ENCODE measurements at places on chromosomes 4 and X.
A peak's percentile ranks its signal among the peaks of the same experiment; 100 is the strongest.

DNA sequence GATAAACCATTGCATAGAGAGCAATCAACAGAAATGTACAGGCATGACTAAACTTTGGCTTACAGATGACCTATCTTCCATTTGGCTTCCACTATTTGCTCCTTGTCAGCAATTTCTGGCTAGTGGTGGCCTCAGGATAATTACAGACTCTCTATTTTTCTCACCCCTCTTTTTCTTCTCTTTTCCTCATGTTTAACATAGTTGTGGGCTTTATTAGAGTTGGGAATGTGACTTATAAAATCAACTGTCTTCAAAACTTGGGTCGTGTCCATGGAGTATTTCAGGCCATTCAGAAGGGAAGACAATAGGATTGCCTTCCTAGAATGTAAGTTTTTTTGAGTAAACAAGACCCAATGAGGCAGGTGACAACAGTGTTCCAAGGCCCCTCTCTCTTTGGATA lies 236.2 kb downstream of the FRAS1 start:
- DNase-seq = no peak

DNA sequence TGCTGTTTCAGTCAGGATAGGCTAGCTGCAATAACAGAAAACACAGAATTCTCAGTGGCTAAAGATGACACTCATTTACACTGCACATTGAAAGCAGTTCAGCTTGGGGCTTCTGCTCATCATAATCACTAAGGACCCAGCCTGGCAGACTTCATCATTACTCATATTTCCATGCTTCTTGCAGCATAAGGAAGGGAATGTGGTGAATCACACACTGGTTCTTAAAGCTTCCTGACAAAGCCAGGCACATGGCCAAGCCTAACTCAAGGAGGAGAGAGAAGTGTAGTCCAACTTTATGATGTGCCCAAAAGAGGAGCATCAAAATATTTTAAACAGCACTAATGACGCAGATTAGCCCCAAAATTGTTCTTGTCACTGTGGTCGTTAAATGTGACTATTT lies 186.5 kb downstream of the BANK1 start:
- no peak for DNase-seq

DNA sequence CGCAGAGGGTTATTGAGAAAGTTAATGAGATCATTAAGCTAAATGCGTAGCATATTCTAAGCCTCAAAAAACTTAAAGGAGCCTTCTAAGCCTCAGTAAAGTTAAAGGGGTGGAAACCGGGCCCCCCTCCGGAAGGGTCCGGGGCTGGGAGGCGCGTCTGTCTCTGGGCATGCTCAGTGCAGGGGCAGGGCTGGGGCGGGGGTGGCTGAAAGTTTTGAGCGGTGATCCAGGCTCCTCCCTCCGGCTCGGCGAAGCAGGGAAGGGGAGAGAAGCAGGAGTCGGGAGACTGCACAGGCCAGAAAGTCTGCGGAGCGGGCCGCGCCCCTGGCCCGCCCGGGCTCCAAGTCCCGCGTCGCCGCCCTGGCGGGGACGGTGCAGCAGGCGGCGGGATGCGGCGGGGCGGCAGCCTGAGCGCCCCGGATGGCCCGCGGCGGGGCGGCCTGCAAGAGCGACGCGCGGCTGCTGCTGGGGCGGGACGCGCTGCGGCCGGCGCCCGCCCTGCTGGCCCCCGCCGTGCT lies at the start of gene EVC:
Gene EVC, plus strand, starts transcription at position 241 of the 518 bp plus-strand sequence. Its CDS starts 180 bp downstream, at position 421.
- DNase-seq = peak; percentile 69

DNA sequence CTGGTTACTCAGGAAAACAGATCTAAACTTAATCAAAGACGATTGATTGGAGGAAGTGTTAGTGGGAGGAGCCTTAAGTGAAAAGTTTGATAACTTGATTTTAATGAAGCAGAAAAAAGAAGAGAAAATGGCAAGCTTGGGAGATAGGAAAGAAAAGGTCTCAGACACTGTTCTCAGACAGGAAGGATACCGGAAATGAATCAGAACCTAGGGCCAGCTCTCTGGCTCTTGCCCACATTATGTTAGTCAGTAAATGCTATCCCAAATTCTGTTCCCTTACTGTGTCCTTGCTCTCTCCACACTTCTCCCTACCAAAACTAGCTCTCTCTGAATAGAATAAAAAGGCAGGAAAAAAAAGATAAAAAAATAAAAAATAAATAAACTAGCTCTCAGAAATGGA lies 48.6 kb upstream of the TMEM164 start:
- DNase-seq = no peak

DNA sequence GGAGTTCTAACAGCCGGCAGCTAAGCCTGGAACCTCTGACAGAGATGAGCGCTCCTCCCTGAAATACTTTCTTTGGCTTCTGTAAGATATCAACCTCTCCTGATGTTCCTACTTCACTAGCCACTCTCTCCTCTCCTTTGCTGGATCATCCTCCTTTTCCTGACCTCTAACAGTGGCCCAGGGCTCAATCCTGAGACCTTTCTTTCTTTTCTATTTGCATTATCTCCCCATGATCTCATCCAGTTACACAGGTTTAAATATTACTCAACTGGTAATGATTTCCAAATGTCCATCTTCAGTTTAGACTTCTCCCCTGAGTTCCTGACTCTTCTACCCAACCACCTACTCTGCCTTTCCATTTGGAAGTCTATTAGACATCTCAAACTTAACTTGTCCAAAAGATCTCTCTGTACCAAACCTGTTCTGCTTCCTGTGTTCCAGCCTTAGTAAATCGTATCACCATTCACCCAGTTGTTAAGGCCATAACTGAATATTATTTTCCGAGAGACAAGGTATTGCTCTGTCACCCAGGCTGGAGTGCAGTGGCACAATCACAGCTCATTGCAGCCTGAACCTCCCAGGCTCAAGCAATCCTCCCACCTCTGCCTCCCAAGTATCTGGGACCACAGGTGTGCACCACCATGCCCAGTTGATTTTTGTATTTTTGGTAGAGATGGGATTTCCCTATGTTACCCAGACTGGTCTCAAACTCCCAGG lies 41.1 kb downstream of the RFC1 start:
- DNase-seq = no peak

DNA sequence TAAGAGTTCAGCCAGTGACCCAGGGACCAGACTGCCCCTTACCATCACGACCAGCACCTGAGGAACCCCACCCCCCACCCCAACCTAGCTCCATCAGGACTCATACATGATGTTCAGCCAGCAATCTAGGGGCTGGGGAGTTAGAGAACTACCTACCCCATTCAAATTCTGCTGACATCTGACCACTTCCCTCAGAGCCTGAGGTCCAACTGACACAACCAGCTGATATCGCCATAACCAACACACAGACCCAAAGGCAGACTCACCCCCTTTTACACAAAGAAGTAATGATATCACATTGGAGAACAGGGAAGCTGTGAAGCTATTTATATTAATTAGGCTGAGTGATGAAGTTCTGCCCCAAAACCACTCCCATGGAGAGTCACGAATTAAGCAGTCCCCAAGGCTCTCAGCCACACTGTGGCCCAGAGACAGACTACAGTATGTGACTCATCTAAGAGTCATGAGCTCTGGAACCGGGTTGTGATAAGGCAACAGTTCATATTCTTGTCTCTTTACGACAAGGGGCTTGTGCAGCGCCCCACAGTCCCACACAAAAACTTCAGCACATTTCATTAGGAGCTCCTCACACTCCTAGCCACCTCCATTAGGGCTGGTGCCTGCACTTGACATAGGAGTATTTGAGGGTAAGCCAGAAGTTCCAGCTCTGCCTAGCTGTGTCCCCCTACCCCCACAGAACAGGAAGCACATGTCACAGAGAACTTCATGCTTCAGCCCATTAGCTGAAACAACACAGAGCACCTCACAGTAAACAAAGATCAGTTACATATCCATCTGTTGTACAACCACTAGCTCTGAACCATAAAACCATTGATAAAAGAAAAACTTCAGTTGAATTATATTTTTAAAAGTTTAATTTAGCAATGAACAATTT lies 184.7 kb upstream of the ZCCHC13 start:
- no peak for DNase-seq

DNA sequence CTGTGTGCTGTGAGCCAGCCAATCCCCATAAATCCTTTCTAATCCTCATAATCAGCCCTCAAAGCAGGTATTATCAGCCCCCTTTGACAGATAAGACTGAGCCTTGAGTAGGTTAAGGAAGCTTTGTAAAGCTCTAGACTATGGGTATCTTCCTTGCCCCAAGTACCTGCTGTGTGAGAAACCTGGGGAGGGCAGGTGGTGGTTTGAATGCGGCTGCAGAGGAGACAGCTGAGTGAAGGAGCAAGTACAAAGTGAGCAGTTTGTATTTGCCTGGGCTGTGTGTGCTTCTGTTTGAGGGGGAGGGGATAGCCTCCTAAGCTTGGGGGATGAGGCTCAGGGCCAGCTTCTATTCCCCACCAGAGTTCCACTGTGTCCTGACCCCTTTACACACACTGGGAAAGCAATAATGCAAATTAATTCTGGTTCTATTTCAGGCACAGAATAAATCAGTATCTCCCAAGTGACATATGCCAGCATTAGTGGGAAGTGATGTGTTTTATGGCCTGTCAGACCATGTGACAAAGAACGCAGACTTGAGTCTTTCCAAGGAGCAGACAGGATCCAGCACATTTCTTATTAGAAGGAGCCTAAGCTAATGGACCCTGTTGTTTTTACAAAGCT lies 63.5 kb downstream of the EVC start:
- DNase-seq = no peak

- DNase-seq = no peak
These were observed 41.8 kb downstream of the OCRL start for GRCh38 chrX:129581904-129582303.

DNA sequence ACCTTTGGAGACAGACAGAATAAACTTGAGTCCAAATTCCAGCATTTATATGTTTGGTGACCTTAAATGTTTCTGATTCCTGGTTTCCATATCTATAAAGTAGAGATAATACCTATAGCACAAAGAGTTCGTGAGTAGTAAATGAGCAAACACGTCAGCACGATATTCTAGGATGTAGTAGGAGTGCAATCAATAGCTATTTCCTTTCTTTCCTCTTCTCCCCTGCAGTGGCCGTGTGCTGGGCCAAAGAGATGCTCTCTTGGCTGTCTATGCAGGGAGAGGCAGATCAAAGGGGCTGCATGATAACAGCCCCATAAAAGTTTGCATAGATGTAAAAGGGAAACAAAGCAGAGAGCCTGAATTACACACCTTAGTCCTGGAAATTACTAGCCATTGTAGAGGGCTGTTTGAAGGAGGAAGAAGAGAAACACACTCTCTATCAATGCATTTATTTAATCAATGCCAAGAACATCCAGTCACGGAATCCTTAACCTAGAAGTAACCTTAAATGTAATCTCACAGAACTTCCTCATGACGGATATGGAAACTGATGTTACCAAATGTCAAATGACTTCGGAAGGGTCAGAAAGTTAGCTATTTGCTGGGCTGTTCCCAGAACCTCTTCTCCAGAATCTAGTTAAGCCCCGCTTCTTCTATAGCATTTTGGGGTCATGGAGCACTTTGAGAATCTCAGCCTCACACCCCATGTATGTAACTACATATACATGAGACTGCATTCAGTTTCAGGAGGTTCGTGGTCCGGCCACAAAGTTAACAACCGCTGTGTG lies 35.5 kb upstream of the PLAC8 start:
- no peak for DNase-seq

DNA sequence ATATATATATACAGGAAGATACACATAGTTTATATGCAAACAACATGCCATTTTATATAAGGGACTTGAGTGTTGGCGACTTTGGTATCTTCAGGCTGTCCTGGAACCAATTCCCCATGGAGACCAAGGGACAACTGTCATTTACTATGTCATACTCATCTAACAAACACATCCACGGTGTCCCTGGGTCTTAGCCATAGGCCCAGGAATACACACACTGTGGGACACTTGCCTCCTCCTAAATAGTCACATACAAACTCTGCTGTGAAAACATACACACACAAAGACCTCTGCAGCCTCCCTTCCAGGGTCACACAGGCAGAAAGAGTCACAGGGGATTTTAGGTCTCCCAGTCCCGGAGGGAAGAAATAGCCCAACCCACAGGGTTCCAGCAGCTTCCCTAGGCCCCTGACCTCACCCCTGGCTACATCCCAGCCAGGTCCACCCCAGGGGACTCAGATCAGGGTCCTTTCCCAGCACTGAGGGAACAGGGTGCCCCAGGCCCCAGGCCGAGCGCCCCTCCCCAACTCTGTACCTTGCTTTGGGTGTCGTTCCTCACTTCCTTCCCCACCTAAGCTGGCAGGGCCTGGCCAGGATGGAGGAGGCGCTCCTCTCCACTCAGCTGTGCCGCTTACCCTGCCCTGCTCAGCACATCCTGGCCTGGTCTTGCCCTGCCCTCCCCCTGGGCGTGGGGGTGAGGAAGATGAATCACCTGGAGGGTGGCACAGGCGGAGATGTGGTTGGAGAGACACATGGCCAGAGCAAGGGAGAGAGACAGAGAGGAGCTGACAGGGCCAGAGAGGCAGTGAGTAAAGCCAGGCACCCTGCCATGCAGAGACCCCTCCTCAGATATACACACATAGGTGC lies 21.8 kb downstream of the FGD1 start:
- DNase-seq = no peak

- no peak for DNase-seq
These were observed 67.3 kb downstream of the SHISA3 start for GRCh38 chr4:42464550-42465094.

DNA sequence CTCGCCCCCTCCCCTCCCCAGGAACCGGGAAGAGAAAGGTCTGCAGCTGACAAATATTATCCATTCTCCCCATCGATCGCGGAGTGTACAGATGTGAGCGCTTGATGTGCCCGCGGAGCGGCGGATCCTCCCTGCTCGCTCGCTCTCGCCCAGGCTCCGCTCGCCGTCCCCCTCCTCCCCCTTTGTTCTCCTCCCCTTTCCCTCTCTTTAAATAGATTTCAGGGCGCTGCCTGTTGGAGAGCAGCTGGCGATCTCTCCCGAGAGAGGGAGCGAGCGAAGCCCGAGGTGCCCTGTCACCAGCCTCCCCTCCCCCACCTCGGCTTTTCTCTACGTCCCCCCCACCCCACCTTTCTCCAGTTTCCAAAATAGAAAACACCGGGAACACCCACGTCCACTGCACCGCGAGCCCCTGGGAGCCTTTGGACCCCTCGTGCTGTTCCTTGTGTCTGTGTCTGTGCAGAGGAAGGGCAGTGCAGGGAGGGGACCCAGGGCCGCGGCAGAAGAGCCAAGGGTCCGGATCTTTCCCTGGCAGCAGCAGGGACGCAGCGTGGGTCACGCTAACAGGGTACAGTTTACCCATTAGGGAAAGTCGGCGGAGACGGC lies 56.6 kb upstream of the BCOR start:
- DNase-seq = no peak

- no peak for DNase-seq
These were observed 474.3 kb upstream of the FTHL17 start for GRCh38 chrX:31546126-31546525.

Data from stimulated activated CD8-positive, alpha-beta memory T cell treated with anti-CD3 and anti-CD28 coated beads, Interleukin-4, amount 100 ng/mL, for 48 hours (primary cell).